ENCODE measurements at places on chromosomes 6 and 20.
A peak's percentile ranks its signal among the peaks of the same experiment; 100 is the strongest.

DNA sequence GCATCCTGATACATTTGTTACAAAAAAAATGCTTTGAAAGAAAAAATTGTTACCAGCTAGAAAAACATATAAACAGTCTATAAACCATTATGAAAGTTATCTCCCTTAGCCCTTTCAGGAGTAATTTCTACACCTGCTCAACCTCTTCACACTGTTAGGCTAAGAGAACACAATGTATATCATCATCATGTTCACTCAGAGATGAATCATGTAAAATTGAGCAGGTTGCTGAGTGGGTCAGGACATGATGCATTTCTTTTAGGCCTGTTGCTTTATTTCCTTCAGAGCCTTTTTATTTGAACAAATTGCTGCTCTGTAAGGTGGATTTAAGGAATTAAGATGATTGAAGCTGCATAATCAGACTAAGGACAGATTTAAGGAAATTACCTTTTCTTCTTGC is 531.3 kb upstream of the MAN1A1 start:
- no peak for DNase-seq
- H3K27ac ChIP-seq = no peak overlapping the region
- no peaks in the 10 kb centered on the region for H3K36me3 ChIP-seq
- H3K4me3 ChIP-seq = no peak overlapping the region

- peaks cover 9% of the 10 kb centered on the region for H3K4me1 ChIP-seq
- H3K27ac ChIP-seq = no peak overlapping the region
- H3K4me3 ChIP-seq = no peak overlapping the region
- H3K27me3 ChIP-seq = no peaks in the 10 kb centered on the region
- peak; percentile 47 for DNase-seq
- no peaks in the 10 kb centered on the region for H3K36me3 ChIP-seq
These were observed 68.8 kb downstream of the TSHZ2 start for GRCh38 chr20:53040693-53041589.

DNA sequence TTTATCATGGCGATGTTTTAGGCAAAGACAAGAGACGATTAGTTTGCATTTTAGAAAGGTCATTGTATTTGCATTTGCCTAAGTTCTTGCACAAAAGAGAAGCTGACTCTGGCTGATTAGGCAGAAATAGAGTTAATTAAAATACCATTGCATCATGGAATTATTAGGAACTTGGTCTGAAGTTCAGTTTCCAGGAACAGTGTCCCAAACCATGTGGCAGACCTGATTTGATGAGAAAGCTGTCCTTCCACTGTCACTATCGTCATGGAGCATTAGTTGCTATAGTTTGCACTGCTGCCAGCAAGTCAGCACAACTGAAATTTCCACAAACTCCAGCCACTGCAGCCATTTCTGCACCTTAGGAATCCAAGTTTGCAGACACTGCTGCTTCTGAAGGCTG is 24.3 kb upstream of the MCUR1 start:
- DNase-seq = no peak
- no peak overlapping the region for H3K27ac ChIP-seq
- H3K4me1 ChIP-seq = no peaks in the 10 kb centered on the region
- H3K27me3 ChIP-seq = no peaks in the 10 kb centered on the region
- no peak overlapping the region for H3K4me3 ChIP-seq
- H3K36me3 ChIP-seq = no peaks in the 10 kb centered on the region

GRCh38 chr20:48667889-48668413 is 159.8 kb downstream of the PREX1 start:
- H3K4me1 ChIP-seq = no peaks in the 10 kb centered on the region
- H3K27me3 ChIP-seq = no peaks in the 10 kb centered on the region

DNA sequence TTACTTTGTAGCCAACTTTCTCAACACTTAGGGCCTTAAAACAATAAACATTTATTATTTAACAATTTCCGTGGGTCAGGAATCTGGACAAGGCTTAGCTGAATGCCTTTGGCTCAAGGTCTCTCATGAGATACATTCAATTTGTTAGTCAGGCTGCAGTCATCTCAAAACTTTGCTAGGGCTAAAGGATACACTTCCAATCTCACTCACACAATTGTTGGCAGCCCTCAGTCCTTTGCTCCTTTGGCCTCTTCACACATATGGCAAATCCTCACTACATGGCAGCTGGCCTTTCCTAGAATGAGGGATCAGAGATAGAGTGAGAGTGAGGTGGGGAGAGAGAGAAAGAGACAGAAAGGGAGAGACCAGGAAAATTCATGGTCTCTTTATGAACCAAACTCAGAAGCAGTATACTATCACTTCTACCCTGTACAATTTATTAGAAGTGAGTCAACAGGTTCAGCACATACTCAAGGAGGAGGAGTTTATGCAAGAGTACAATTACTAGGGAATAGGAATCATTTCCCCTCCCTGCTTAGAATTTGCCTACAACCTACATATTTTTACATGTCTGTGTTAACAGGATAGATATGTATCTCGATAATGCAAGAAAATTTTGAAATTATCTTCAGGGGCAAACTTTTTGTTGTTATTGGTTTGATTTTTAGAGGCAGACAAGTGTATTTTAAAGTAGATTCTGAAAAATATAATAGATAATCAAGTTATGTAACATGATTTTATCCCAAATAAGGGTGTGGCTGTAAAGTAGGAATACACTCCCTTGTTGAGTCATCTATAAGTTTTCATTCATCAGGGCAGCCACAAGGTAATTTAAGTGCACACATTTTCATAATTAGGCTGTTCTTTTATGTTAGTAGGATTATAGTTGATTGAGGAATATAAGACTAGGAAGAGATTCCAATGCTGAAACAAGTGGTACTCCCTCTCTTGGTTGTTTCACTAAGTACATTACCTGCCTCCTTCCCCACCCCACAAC is 85.9 kb upstream of the HMGCLL1 start:
- no peaks in the 10 kb centered on the region for H3K4me1 ChIP-seq
- H3K4me3 ChIP-seq = no peak overlapping the region
- no peaks in the 10 kb centered on the region for H3K36me3 ChIP-seq
- no peaks in the 10 kb centered on the region for H3K27me3 ChIP-seq
- no peak overlapping the region for H3K27ac ChIP-seq

GRCh38 chr6:128311944-128312570 is 208.3 kb downstream of the PTPRK start:
- no peaks in the 10 kb centered on the region for H3K27me3 ChIP-seq
- peak; percentile 44 for DNase-seq
- H3K27ac ChIP-seq = no peak overlapping the region
- no peaks in the 10 kb centered on the region for H3K36me3 ChIP-seq

- no peak overlapping the region for H3K4me3 ChIP-seq
- no peak for DNase-seq
- H3K4me1 ChIP-seq = no peaks in the 10 kb centered on the region
These were observed 6.0 kb downstream of the ENPP3 start for GRCh38 chr6:131642987-131643611.

DNA sequence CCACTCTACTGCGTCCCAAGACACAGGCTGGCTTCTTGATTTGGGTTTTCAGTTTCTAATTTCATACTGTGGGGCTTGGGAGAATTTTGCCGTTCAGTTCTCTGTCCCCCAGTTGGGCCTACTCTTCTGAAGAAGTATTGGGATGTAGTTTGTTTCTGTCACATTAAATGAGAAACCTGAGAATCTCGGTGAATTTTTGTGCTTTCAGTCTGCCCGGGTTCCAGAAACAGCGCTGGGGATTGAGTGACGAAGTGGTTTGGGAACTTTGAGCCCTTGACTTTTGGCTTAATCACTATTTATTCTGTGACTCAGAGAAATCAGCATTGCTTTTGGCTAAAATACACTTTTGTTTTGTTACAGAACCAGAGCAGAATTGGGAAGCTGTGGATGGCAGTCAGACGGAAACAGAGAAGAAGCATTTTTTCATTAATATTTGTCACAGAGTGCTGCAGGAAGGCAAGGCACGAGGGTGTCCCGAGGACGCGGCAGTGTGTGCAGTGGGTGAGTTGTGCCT is 74.0 kb downstream of the IGF2R start:
- no peaks in the 10 kb centered on the region for H3K27me3 ChIP-seq
- DNase-seq = no peak
- H3K36me3 ChIP-seq = no peaks in the 10 kb centered on the region

DNA sequence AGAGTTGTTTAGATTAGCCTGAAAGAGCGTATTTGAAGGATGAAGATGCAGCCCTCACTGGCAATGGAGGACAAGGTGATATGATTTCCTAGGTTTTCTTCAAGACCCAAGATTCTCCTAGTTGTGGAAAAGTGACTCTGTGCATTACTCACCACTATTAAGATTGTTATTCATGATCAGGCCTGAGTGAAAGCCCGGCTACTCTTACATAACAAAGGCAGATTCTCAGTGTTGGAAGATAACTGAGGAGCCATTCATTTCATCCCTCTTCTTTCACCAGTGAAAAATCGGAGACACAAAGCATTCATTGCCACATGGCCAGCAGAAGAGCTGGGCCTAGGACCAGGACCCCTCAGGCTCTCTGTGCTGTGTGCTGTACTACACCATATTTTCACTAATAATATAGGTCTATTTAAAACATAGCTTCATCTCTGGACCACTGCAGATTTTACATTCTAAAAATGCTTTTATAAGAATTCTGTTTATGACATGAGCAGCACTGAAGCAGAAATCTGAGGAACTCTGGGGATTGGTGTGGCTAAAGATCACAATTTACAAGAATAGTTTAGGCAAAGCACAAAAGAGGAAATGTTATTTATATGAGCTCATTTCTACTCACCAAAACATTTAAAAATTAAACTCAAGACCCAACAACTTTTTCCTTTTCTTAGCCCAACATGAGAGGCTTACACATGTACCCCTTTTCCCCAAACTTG is 181.9 kb upstream of the CCN2 start:
- no peaks in the 10 kb centered on the region for H3K36me3 ChIP-seq
- H3K4me3 ChIP-seq = no peak overlapping the region
- no peaks in the 10 kb centered on the region for H3K27me3 ChIP-seq
- DNase-seq = no peak
- H3K4me1 ChIP-seq = no peaks in the 10 kb centered on the region

DNA sequence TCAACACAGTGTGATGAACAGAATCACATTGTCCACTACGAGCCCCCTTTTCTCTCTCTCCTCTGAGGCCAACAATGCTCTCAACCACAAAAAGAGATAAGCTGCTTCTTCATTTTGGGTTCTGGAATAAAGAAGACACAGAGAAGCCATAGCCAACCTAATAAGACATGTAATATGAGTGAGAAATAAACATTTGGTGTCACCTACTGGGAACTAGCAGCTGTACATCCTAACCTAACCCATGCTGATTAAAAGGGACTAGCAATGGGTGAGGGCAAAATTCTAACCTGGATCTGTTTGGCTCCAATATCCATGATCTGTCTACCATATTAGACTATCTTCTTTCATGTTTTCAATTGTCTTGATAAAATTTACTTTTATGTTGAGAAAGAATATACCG is 369.1 kb upstream of the MARCKS start:
- no peaks in the 10 kb centered on the region for H3K36me3 ChIP-seq
- no peak overlapping the region for H3K27ac ChIP-seq
- H3K4me1 ChIP-seq = no peaks in the 10 kb centered on the region
- H3K27me3 ChIP-seq = no peaks in the 10 kb centered on the region
- DNase-seq = no peak

DNA sequence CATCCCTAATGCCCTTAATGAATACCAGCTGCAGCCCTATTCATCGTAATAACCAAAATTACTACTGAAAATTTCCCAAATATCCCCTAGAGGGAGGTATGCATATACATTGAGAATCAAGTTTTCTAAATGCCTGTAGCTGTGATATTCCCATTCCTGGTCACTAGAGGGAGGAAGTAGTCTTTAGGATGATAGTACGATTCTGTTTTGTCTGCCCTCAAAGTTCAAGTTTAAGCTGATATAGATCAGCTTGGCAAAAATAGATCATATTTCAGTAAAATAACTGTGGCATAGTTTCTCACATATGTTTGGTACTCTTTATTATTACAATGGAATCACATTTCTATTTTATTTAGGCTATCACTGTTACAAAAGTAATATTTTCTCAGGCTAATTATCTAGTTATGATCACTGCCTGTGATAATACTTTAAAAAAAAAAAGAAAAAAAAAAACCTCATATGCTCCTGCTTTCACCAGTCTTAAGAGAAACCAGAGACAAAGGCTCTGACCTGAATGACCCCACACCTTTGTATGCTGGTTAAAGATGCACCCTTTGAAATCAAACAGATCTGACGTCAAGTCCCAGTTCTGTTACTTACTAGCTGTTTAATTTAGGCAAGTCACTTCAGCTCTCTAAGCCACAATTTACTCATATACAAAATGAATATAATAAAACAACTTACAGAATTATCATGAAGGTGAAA is 11.0 kb downstream of the TSPYL1 start:
- no peaks in the 10 kb centered on the region for H3K27me3 ChIP-seq
- DNase-seq = peak; percentile 77
- H3K27ac ChIP-seq = no peak overlapping the region
- no peaks in the 10 kb centered on the region for H3K36me3 ChIP-seq
- no peak overlapping the region for H3K4me3 ChIP-seq

GRCh38 chr20:43541214-43541613 is 17.6 kb upstream of the SGK2 start:
- no peaks in the 10 kb centered on the region for H3K36me3 ChIP-seq
- H3K4me3 ChIP-seq = no peak overlapping the region
- no peak for DNase-seq
- H3K4me1 ChIP-seq = 0 out of 2 replicates have a peak, but pooled peaks cover 5% of the 10 kb centered on the region
- H3K27me3 ChIP-seq = no peaks in the 10 kb centered on the region
- H3K27ac ChIP-seq = no peak overlapping the region

DNA sequence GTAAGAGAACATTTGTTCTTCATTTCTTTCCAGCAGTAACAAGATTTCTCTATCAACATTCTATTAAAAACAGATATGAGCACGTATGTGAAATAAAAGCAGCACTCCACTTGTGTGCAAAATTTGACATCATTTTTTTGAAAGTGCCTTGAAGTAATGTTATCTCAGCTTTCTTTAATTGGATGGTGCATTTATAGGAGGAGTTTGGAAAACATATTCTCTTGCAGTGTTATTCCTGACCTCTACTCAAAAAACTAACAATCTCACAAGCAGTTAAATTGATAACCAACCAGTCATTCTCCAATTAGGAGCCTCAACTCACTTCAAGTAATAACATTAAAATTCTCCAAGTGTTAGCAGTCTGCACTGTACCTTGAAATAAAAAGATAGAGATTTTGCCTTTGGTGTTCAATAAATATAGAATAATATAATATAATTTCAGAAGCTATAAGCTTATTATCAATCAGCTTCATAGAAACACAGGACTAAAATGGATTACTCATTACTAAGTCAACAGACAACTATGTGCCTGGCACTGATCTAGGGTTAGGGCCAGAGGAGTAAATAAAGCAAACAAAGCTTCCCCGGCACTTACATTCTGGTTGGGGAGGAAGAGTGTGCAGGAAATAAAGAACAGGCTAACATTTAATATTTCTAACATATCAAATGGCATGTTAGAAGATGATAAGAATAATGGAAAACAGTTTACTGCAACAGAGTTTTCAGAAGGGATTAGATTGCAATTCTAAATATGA is 149.0 kb upstream of the SGK1 start:
- H3K27ac ChIP-seq = no peak overlapping the region
- H3K4me1 ChIP-seq = peaks cover 3% of the 10 kb centered on the region
- no peaks in the 10 kb centered on the region for H3K27me3 ChIP-seq

GRCh38 chr6:61909486-61909885 is 376.5 kb downstream of the KHDRBS2 start:
- no peaks in the 10 kb centered on the region for H3K4me1 ChIP-seq
- no peak overlapping the region for H3K4me3 ChIP-seq
- no peak overlapping the region for H3K27ac ChIP-seq
- H3K36me3 ChIP-seq = no peaks in the 10 kb centered on the region

GRCh38 chr20:10447028-10447427 is 11.9 kb downstream of the SLX4IP start:
- H3K36me3 ChIP-seq = no peaks in the 10 kb centered on the region
- no peaks in the 10 kb centered on the region for H3K27me3 ChIP-seq
- peaks cover 9% of the 10 kb centered on the region for H3K4me1 ChIP-seq
- H3K27ac ChIP-seq = peak overlapping the region; percentile 70
- DNase-seq = peak; percentile 88

Measured in MM.1S (cell line).